Left hindlimb (tissue), 1 donor: ENCODE measurements at places on chromosomes 2 and 18.

- DNase-seq: no peak
Measured at GRCh38 chr18:79690586-79691482, 11.2 kb downstream of the CTDP1 start.

DNA sequence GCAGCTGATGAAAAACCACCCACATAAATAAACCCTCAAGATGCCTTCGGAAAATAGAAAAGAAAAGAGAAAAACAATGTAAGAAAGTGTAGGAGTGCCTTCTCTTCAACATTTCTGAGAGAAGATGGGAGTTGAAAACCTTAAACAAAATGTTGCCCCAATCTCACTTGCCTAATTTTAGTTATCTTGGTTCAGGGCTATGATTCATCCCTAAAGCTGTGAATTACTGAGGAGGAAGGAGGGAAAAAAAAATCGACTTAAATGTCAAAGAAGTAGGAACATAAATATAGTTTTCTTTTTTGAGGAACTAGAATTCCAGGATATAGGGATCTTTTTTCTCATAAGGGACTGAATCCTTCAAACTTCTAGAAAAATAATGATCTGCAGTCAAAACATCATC lies 360.3 kb downstream of the TGIF1 start:
- DNase-seq: no peak

DNA sequence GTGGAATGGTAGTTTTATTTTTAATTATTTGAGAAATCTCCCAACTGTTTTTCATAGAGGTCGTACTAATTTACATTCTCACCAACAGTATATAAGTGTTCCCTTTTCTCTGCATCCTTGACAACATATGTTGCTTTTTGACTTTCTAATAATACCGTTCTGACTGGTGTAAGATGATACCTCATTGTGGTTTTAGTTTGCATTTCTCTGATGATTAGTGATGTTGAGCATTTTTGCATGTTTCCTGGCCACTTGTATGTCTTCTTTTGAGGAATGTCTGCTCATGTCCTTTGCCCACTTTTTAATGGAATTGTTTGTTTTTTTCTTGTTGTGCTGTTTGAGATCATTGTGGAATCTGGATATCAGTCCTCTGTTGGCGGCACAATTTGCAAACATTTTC lies 242.5 kb downstream of the ZNF521 start:
- no peak for DNase-seq

DNA sequence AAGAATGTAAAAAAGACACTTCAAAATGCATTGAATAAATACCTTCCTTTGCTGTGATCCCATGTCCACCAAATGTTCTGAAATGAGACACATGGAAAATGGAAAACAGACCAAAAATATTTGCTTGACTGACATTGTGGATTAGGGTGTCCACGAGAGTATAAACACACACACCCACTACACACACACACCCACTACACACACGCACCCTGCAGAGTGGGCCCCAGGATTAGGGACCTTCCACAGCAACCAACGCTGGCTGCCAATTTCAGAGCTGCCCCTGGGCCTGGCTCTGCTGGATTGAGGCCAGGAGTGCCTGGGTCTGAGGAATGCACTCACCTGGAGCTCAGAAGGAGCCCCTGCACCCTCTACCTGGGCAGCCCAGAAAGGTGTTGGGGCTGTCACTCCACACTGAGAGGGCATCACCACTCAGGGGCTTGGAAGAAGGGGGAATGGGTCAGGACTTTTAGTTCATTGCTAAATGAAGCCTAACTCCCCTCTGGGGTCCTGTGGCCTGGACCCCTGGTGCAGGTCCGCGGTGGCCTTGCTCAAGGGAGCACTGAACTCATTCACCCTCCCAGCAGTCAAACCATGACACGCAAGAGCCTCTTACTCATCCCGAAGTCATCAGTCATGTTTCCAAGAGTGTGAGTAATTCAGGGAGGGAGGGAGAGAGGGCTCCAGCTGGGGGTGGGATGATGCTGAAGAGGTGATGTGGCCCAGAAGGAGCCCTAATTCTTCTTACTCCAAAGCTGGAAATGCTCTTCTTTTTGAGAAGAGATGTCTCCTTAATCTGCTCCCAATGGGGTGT lies 50.2 kb upstream of the PLB1 start:
- DNase-seq: no peak

DNA sequence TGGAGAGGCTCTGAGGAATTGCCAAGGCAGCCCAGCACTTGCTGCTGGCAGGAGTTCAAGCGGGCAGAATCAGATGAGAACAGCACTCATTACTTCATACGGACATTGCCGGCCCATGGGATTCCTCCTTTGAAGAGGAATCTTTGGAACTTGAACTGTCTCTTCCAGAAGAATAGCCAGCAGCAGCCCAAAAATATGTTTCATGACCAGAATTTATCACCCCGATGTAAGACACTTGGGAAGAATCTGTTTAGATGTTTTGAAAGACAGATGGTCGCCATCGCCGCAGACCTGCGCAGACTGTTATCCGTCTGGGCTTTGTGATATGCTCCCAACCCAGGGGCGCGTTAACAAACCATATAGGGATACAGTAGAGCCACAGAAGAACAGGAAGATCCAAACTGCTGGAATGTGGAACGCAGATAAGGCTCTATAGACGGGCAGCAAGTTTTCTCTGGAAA lies 3.7 kb upstream of the ADI1 start:
- DNase-seq: no peak

GRCh38 chr18:75915941-75916623 lies 488.6 kb upstream of the SMIM21 start:
- peak; percentile 78 for DNase-seq

DNA sequence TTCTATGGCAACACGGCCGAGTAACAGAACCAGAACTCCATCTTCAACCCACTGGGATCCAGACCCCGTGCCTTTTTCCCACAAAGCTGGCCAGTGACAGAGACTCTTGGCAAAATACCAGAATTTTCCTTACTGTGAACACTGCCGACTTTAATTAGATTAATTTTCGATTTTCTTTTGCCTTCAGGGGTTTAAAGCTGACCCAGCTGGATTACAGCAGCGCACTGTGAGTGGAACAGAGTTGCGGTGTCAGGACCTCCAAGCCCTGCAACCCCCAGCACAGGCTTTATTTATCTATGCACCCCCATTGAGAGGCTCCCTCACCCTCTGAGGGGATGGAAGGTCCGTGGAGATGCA lies 36.4 kb downstream of the CTIF start:
- DNase-seq: peak; percentile 18

GRCh38 chr18:34633368-34633767 lies 76.7 kb upstream of the DTNA start:
- no peak for DNase-seq

GRCh38 chr2:168552450-168552856 lies 96.4 kb downstream of the CERS6 start:
- no peak for DNase-seq

GRCh38 chr18:2826581-2826980 lies 20.2 kb upstream of the EMILIN2 start:
- no peak for DNase-seq

DNA sequence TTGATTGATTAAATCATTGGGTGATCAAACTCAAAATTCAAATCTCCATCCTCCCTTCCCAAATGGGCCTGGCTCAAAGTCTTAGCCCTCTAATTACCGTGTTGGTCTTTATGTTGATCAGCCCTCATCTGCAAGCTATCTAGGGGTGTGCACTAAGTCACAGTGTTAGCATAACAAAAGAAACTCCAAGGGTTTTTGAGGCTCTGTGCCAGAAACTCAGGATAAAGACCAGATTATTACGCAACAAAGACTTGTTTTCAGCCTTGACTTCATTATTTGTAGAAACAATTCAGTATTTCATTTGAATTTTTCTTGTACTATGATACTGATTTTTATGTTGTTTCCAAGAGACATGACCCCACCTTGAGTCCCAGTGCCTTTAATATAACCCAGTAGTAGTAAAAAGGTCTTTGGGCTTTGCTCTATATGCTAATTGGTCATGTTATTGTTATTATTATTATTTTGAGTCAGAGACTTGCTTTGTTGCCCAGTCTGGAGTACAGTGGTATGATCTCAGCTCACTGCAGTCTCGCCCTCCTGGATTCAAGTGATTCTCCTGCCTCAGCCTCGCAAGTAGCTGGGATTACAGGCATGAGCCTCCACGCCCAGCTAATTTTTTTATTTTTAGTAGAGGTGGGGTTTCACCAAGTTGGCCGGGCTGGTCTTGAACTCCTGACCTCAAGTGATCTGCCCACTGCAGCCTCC lies 13.9 kb downstream of the PSMD14 start:
- no peak for DNase-seq

DNA sequence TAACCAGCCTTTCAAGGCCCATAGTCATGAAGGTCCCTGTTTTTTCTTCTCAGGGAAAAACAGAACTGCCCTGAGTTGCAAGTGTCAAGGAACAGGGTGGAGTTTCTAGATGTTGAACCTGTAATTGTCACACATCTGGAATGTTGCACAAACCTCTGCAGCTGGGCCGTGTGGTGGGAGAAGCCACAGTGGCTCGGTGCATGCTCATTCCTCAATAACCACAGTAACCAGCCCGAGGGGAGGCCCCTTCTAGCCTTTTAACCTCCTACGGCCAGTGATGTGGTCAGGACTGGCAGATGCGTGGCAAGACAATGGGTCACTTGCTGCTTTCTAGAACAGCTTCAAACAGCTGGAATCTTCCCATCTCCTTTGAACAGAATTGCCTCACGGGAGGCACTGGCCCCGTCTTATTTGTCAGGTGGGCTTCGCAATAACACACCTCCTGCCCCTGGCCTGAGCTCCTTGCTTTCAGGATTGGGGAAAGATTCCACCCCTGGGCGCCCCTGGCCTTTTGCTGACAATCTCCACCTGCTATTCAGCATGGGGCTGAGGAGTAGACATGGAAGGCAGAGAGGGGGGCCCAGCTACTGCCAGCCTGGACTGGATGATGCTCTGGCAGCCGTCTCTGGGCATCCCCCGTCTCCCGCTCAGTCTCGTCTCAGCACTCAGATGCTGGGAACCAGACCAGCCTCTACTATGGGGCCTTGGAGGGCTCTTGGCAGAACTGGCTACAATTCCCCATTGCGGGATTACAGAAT lies 102.9 kb downstream of the KLHL29 start:
- DNase-seq: no peak

GRCh38 chr2:231429901-231430300 lies 34.4 kb downstream of the NCL start:
- DNase-seq: no peak

- DNase-seq: no peak
Measured at GRCh38 chr2:142682528-142682927, 194.9 kb upstream of the KYNU start.

DNA sequence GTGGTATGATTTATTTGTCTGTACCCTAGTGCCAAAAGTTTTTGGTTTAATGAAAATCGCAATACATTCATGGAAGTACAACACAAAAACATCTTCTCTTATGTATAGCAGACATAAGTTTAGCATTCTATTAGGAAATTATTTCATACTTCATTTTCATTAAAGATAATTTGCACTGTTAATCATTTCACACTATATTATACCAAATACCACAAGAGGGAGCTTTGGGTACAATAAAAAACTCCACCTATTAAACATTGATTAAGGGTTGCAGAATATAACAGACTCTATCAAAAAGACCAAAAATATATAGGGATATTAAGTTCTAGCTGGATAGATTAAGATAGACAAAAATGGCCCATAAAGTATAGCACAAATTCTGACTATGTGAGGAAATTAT lies 79.0 kb downstream of the SLC66A3 start:
- DNase-seq: no peak

DNA sequence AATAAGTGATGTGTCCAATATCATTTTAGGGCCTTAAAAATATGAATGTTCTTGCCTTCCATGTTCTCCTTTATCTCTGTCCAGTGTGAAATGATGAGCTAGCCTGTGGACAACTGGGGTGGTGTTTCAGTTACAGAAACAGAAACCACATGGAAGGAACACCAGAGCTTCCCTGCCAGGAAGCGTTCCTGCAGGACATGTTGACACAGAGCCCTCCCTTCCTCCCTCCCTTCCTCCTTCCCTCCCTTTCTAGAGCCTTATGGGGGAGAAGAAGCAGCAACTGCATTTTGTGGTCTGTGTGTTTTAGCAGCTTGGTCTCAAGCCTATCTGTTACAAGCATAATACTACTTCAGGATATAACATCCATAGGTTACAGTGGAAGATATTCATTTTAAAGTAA lies 539.7 kb upstream of the NETO1 start:
- DNase-seq: no peak

DNA sequence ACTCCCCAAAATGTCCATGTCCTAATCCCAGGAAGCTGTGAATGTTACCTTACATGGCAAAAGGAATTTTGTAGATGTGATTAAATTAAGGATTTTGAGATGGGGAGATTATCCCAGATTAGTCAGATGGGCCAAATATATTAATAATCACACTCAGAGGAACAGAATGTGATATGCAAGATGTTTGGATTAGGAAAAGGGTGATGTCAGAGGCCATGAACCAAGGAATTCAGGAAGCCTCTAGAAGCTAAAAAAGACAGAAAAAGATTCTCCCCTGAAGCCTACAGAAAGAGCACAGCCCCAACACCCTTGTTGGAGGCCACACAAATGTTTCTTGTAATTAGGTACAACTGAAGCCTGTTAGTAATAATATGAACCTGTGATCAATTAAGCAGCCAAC lies 13.1 kb downstream of the TMEM131 start:
- no peak for DNase-seq

DNA sequence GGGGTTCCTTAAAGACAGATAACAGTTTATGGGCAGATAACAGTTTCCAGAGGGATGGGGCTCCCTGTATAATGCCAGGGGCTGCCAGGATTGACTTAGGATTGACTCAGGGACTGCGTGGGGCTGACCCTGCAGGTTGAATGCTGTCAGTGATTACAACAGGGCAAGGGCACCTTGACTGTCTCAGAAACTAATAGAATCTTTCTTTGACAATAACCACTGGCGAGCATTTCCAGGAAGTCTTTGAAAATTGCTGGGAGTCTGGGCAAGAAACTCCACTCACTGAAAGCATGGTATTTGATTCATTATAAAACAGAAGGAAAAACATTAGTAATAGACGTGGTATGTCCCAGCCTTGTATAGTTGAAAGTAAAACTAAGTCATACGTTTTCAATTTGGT lies 101.0 kb downstream of the GPD2 start:
- no peak for DNase-seq

- DNase-seq: peak; percentile 41
Measured at GRCh38 chr2:67851956-67852824, 210.6 kb downstream of the C1D start.

- no peak for DNase-seq
Measured at GRCh38 chr2:110718990-110719389, 13.4 kb upstream of the ACOXL start.

GRCh38 chr2:37119157-37119556 lies 34.8 kb downstream of the GPATCH11 start:
- DNase-seq: no peak

DNA sequence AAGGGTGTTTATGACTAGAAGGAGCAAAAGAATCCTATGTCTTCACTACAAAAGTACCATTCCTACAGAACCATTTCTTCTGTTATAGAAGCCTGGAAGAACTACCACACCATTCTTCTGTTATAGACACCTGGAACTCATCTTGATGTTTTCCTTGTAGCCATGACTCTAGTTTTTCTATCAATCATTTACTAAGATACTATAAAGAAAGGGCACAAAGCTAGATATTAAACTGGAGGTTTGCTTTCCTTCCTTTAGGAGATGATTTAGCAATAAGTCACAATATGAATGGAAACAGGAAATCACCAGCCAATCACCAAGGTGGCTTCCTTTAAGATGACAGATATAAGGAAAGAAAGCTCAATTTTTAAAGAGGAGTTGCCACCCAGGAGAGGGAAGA lies 100.3 kb upstream of the NEUROD1 start:
- DNase-seq: no peak

GRCh38 chr2:5826979-5827655 lies 134.9 kb downstream of the SOX11 start:
- no peak for DNase-seq

GRCh38 chr2:68710756-68711155 lies 23.9 kb upstream of the ARHGAP25 start:
- no peak for DNase-seq

- no peak for DNase-seq
Measured at GRCh38 chr18:12397793-12398192, 9.9 kb upstream of the PRELID3A start.
